Stimulated activated CD4-positive, alpha-beta T cell treated with anti-CD3 and anti-CD28 coated beads, Interleukin-12 subunit alpha, Interleukin-12 subunit beta, amount 100 ng/mL, for 24 hours (primary cell): ENCODE measurements at places on chromosomes 3 and 15.
A peak's percentile ranks its signal among the peaks of the same experiment; 100 is the strongest.

GRCh38 chr3:197519801-197520211 is 36.0 kb downstream of the BDH1 start:
- DNase-seq = no peak

GRCh38 chr3:150887031-150887430 is 18.2 kb downstream of the MINDY4B start:
- no peak for DNase-seq

- no peak for DNase-seq
These were observed 24.0 kb downstream of the TSEN2 start for GRCh38 chr3:12508291-12508700.

GRCh38 chr15:43800286-43801141 is at the start of gene HYPK:
TSS of gene HYPK (plus strand) at chr15:43800599. CDS start at chr15:43800623, 24 bp downstream.
- peak; percentile 87 for DNase-seq

- no peak for DNase-seq
These were observed at the start of gene DAZL for GRCh38 chr3:16604887-16605602. TSS of gene DAZL (minus strand) at chr3:16605423. CDS start at chr3:16605205, 218 bp downstream.

DNA sequence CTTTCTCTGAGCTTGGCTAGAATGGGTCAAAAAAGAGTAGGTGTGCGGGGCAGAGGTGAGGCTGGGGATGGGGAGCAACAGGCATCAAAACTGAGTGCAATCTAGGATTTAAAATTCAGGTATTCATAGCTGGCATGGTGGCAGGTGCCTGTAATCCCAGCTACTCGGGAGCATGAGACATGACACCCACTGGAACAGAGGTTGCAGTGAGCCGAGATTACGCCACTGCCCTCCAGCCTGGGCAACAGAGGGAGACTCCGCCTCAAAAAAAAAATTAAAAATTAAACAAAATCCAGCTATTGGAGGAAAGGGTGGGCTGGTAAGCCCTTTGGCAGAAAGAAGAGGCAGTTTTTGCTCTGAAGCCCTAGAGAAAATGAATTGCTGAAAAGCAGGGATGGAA is 485.8 kb upstream of the PROK2 start:
- no peak for DNase-seq

DNA sequence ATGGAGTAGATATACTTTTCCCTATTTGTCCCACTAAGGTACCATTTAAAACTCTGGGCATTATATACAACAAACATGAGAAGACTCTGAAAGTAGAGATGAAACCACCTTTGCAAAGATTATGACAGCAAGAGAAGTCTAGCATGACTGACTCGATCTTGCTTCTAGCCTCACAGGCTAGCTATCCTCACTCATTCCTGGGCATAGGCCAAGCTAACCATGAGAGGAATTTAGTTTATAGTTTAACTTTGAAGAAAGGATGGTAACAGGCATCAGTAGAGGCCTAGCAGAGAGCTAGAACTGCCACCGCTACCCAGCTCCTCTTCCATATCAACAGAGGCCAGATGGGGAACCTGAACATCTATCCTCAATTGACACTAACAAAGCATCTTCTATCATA is 63.5 kb upstream of the FSIP1 start:
- DNase-seq = no peak

DNA sequence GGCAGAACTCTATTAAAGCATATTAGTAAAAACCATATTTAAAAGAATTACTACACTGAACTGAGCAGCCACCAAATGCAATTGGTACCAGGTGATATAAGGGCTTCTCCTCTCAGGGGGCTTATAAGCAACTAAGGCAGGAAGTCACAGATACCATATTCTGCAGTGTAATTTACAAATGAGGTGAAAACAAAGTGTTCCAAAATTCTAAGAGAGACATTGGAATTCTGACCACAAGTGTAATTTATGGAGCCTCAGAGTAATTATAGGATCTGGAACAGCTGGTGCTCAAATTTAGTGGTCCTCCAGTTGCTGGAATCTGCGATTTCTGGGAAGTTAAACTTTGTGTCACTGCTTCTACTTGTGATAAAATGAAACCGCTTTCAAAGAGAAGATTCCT is 3.1 kb upstream of the NR1I2 start:
- no peak for DNase-seq

- DNase-seq = no peak
These were observed 326.6 kb downstream of the ARPP21 start for GRCh38 chr3:35965908-35966307.

DNA sequence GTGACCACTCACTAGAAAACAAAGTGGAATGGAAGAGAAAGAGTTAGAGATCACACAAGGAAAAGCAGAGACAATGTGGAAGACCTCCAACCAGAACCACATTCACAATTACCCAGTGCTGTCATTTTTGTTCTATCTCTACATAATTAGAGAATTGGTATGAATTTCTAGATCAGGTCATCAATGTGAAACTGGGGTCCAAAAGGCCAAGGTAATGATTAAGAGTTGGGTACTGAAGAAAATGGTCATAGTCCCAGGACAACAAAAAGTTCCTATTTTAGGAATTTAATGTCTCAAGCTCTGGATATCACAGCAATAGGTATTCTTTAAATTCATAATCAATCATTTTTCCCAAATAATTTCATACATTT is 84.7 kb upstream of the PPIB start:
- DNase-seq = no peak

DNA sequence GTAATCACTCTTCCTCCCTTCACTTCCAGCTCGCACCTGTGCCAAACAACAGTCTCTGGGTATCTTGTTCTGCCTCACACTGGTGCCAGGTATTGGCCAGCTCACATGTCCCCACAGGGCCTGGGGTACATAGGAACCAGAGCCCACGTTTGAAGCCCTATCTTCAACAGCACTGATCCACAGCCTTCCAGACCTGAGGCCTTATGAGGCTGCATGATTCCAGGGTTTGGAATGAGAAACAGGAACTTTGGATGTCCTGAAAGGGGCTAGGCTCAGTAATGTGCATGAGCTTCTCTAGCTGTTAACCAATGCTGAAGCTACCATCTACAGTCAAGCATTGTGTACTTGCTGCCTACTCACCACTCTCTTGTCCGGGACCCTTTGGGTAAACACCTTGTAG is 92.4 kb downstream of the GPR156 start:
- no peak for DNase-seq

- no peak for DNase-seq
These were observed 232.6 kb downstream of the TBL1XR1 start for GRCh38 chr3:176964661-176965060.

DNA sequence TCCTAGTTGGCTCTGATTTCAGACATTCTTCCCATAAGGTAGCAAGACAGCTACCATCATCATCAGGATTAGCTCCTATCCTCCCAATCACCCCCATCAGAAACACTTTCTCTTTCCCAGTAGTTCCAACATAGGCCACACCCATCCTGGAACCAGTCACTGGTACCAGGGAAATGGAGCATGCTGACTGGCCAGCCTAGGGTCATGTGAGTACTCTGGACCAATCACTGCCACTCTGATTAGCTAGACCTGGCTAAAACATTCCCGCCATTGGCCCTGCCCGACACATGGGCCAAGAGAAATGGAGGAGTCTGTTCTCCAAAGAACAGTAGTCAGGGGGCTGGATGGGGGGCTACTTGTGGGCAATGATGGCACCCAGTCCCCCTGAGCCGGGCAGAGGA is 12.4 kb downstream of the EFCC1 start:
- DNase-seq = no peak

GRCh38 chr3:12506201-12506709 is 22.0 kb downstream of the TSEN2 start:
- no peak for DNase-seq

DNA sequence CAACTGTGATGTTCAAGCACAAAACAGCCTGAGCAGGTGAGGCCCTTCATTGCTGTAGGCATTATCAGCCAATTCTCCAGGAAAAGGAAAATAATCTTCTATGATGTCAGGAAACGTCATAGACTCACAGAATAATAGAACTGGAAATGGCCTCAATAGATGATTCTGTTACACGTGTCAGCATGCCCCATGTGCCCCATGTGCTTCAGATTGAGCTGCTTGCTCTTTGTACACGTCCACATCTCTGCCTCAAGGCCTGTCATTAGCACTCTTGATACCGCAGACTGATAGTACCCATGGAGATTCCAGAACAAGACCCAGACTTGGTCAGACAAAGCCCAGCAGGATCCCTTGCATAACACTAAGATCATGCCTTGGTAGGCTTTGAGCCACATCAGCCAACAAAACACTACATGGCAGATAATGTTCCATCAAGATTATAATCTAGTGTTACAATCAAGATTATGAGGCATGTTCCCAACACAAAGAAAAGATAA is 95.9 kb downstream of the MEIS2 start:
- no peak for DNase-seq

DNA sequence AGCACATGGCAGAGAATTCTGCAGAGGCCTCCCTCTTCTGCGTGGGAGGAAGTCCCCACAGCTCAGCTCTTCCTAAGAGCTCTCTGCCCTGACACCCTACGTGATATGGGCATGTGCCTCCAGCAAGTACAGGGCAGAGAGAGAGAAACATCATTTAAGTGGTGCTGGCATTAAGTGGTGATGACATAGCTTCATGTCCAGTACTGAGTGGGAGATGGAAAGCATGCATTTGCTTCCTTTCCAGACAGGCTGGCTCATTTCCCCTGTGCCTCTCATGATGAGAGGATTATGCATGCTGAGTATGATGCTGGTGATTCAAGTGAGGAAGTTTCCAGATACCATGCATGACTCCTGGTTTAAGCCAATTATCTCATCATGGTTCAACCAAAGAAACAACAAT is 26.9 kb downstream of the BFSP2 start:
- DNase-seq = no peak

DNA sequence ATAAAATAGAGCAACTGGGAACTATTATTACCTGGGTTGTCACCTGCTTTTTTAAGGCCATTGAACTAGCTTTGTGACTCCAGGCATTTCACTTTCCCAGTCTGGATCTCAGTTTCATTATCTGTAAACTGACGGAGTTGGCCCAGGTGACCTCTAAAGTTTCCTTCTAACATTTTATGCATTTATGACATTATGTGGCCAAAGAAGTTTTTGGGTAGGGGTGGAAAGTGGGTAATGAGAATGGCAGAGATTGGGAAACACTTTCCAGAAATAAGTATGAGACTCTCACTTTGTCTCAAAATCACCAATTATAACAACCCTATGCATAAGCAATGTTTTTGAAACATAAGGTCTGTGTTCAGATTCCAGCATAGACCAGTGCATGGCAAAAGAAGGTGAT is 99.1 kb upstream of the ARHGEF3 start:
- no peak for DNase-seq

DNA sequence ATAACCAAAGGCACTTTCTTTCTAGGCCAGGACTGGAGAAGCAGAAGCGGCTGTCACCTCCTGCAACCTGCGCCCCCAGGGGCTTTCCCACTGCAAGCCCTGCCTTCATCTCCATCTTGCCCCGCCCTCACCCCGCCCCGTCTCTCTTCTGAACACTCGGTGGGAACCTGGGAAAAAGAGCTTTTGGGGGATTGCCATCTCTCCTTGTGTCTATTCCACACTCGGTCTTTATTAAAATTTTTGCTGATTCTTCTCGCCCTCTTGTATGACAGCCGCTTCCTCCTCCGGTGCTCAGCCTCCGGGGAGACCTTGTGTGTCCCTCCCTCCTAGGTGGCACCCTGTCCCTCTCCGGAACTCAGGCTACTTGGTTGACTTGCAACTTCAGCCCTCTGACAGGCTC is 41.9 kb upstream of the SPESP1 start:
- DNase-seq = no peak

DNA sequence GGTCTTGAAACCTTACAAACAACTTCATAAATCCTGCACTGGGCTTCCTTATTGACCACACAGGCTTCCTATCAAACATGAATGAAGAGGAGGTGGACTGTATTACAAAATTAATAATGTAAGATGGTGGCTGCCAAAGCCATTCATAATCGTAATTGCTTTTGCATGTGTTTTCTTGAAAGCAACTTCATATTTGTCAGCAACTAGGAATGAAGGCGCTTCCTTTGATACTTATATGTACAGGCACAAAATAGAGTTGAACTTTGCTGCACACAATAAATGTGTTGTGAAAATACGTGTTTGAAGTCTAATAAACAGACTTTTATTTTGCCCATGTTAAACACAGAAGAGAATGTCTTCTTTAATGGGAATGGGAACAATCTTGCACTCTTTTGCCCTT is 72.1 kb upstream of the OXTR start:
- no peak for DNase-seq

GRCh38 chr15:70018646-70019600 is 78.8 kb downstream of the TLE3 start:
- DNase-seq = no peak

GRCh38 chr3:130671545-130672312 is 74.9 kb downstream of the PIK3R4 start:
- DNase-seq = no peak

DNA sequence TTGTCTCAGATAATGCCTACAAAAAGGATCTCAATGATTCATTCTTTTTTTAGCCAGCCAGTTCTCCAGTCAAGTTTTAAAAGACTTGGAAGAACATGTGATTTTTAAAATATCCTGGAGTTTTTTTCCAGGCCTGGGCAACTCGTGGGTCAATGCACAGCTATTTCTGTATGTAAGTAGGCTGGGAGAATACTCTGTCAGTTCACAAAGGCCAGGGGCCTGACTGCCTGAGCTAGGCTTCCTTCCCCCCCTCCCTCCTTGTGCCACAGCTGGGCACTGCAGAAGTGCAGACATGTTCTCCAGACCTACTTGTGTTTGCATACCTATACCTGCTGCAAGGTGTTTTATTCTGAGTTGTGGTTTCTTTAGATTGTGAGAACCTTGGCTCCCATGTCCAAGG is 43.7 kb downstream of the CTDSPL start:
- DNase-seq = no peak

DNA sequence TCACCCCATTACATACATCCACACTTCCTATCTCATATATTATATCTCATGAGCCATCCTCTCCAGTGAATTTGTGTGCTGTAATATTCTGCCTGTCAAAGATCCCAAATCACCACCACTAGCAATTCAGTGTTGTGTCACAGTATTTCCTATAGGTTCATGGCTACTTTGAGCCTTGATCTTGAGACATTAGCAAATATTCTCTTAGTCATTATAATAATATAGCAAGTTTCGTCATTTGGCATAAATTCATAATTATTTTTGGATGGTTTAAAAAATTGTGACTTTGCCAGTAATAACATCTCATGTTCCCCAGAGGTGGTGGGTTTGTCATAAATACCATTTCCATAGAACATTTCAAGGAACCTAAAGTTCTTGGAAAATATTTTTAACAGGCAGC is 47.7 kb downstream of the CMSS1 start:
- DNase-seq = no peak

- DNase-seq = no peak
These were observed 12.0 kb downstream of the TATDN2 start for GRCh38 chr3:10260211-10260701.

DNA sequence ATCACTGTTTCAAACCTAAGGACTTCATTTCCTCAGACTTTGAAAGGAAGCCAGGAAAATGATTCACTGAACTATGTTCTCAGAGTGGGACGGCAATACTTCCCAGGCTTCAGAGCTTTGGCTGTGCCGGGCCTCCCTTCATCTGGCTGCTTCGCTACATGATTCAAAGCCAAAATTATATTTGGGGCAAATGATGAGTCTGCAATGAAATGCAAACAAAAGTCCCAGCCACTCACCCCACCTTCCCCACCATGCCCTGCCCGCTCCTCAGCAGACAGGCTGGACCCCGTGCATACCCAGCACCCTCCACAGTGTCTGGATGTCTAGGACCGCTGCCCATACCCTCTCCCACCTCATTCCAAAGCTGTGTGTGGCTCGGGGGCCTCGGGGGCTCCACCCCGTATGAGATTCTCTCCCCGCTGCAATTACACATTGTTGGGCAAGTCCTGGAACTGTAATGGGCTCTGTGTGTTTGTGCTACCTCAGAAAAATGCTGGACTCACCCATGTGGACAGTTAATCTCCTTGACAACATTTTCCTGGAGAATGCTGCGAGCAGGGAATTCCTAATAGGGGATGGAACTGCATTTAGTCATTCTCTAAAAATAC is 32.2 kb downstream of the ATP10A start:
- DNase-seq = no peak

GRCh38 chr15:38624244-38625205 is 59.9 kb upstream of the RASGRP1 start:
- no peak for DNase-seq
